ENCODE measurements at places on chromosomes 7 and 10.

DNA sequence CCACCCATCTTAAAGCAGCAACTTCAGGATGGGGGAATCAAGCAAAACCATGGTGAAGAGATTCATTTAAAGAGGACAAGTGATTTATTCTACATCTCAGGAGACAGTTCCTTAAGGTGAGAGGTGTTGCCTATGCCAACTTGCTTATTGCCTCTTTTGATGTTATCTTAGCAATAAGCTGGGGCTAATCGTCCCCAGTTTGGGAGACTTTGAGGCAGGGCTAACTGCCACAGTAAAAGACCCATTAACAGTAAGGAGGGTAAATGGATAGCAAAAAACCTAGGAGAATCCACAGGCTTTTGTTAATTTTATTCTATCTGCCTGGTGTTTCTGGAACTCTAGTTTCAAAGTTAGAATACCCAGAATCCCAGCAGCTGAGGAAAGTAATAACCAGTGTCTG is 22.1 kb upstream of the HERPUD2 start:
- no peak for DNase-seq

DNA sequence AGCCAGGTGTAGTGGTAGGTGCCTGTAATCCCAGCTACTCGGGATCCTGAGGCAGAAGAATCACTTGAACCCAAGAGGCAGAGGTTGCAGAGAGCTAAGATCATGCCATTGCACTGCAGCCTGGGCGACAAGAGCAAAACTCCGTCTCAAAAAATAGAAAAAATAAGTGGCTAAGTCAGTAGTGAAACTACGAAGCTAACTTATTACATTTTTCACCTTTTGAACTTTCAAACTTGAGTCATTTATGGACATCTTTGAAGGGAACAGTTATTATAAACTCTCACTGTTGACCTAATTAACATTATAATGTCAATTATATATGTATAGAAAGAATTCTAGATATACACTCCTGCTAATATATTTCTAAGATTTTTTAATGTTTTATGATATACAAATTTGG is 541.5 kb upstream of the C7orf33 start:
- DNase-seq: no peak

- DNase-seq: no peak
Observed at GRCh38 chr7:83696101-83696500, 47.2 kb upstream of the SEMA3E start.

- no peak for DNase-seq
Observed at GRCh38 chr10:46002916-46003693, 27.3 kb downstream of the NCOA4 start.

Measured in CD8-positive, alpha-beta memory T cell (primary cell).